ENCODE measurements at places on chromosomes 5 and 9. TPM values are rescaled to one million over a fixed set of nuclear protein-coding genes. Genes with fewer than 3 reads are reported as not detected.

GRCh38 chr9:130390390-130390789 is 54.4 kb upstream of the ASS1 start:
- no peak for DNase-seq

The ADGRV1 gene
- polyA plus RNA-seq = 2.7 TPM

The FOXI1 gene
- polyA plus RNA-seq = not detected

The MAMDC4 gene
- 2.6 TPM for polyA plus RNA-seq

The JAKMIP2 gene
- 0.18 TPM for polyA plus RNA-seq

DNA sequence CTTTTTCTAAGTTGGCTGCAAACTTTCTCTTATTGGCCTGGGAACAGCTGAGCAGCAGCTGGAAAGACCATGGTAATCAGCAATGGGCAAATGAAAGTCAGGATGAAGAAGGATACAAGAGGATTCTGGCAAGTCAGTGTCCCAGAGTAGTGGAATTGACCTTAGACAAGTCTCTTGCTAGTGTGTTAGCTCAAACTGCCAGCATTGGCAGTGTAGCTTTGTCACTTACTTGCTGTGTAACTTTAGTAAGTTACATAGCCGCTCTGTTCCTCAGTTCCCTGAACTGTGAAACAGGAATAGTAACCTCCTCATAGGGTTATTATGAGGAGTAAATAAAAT is 3.6 kb downstream of the ALDH1A1 start:
- no peak for DNase-seq

DNA sequence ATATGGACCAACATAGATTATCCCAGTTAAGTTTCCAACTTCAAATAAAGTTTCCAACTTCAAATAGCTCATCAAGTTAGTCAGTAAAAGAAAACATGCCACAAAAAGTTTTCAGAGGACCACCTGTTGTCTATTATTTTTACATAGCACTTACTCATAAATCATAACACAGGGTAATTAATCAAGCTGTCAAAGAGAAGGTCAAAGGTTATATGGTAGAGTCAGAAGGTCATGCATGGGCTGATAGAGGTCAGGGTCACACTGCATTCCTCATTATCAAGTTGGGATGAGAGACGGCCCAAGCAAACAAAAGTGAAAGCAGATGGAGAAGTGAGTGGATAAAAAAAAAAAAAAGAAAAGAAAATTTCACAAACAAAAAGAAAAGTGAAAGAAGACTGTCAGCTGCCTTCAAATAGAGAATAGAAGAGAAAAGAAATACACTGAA is 145.5 kb upstream of the POU5F2 start:
- no peak for DNase-seq

- no peak for DNase-seq
Measured at GRCh38 chr5:161086461-161086860, 234.4 kb upstream of the ATP10B start.

DNA sequence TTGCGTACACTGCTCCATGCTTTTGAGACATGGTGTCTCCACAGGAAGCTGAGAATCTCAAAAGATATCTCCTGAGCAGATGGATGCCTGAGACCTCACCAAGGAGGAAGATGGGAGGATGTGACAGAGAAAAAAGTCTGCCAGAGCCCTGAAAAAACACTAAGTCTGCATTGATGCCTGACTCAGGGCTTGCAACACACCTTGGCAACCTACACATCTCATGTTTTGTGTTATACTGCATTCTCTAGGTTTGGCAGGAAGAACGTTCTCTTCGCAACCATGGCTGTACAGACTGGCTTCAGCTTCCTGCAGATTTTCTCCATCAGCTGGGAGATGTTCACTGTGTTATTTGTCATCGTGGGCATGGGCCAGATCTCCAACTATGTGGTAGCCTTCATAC is 19.2 kb downstream of the SLC22A4 start:
- no peak for DNase-seq

DNA sequence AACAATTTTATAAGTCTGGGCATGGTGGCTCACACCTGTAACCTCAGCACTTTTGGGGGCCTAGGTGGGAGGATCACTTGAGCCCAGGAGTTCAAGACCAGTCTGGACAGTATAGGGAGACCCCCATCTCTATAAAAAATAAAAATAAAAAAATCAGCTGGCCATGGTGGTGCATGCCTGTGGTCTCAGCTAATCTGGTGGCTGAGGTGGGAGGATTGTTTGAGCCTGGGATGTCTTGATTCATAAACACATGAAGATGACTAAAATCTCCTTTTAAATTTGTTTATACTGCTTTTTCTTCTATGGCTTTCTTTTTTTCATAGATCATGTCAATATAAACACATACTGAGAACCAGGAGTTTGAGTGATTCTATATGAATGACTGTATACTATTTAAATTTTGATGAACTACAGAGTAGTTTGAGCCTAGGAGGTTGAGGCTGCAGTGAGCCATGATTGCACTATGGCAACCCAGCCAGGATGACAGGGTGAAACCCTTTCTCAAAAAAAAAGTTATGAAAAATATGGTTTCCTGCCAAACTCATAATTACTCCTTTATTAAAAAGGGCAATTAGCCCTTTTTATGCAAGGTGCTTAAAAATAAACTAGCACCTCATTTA is 14.2 kb downstream of the RIC1 start:
- DNase-seq = no peak

- no peak for DNase-seq
Measured at GRCh38 chr9:113949571-113950078, 73.5 kb downstream of the ZNF618 start.

DNA sequence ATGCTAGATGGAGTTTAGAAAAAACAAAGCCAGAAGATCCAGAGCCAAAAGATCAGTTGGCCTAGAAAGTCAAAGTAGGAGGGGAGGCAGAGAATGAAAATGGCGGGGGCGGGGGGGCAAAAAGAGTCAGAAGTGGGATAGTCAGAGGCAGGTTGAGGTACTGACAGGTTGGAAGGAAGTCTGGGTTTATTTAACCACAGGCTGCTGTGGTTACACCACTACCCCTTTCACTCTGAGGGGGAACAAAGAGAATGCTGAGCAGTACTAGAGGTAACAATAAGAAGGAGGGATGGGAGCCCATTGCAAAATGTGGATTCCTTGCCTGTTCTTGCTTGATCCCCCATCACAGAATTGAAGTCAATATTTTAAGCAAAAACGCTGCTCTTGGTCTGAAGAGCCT is 111.8 kb downstream of the CAVIN4 start:
- no peak for DNase-seq

GRCh38 chr5:141402553-141403243 is at the start of gene PCDHGA9:
Gene PCDHGA9 (plus strand): TSS chr5:141402778. CDS start chr5:141402953, 175 bp downstream.
- DNase-seq = peak; percentile 28

The C7 gene
- 1,831 TPM for polyA plus RNA-seq

DNA sequence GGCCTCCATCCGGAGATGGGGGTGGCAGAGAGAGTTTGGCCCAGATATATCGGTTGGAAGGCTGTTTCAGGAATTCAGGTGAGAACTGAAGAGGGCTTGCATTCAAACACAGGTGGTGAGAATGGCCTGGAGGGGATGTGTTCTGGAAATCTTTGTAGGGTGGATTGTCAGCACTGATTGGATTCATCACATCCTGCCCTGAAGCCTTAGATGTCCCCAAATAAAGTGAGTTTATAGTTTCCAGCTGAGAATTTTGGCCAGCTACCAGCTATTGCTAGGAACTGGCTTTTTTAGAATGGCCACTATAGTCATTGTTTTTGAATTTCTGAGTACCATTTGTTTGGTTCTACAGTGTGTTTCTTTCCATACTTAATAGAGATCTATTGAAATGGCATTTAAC is 46.1 kb upstream of the ANKH start:
- no peak for DNase-seq
